ENCODE measurements at places on chromosomes 2 and 18.

- peak; percentile 85 for DNase-seq
These were observed 74.4 kb downstream of the MAP3K20 start for GRCh38 chr2:173150087-173150486.

DNA sequence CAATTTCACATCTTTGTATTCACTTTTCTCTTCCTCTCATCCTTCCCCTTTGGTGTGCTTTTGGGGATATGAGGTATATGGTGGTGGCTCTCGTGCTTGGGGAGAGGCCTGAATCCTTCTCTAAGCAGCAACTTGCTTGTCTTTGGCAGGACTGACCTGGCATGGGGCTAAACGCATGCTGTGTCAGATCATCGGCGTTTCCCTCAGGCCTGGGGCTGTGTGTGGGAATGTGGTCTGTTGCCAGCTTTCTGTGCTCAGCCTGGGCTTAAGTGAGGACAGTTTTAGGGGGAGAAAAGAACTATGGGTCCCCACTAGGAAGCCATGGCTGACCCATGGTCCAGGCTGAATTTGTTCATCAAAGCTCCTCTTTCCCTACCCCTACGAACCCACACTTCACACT lies 60.7 kb downstream of the TET3 start:
- DNase-seq = no peak

DNA sequence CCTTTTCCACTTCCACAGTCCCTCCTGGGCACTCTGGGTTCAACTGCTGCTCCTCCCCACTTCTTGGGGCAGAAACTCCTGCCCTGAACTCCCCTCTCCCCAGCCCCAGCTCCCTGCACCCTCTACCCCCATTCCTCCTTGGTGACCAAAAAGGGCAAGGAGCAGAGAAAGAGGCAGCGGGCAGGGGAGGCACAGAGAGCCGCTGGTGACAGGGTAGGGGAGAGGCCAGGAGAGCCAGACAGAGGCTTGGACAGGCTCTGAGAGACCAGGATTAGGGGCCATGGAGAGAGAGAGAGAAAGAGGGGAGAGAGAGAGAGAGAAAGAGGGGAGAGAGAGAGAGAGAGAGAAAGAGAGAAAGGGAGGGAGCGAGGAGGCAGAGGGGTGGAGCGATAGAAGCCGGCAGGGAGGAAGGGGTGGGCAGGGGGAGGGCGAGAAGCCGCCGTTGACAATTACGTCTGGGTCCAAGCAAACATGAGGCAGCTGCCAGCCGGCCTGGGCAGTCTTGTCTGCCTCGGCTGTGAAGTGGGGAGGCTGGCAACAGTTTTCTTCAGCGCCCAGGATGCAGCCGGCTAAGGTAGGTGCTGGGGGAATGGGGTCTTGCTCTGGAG lies at the start of gene KCNIP3:
KCNIP3 (plus strand) TSS at position 468 of the 608 bp plus-strand sequence; CDS start at position 560, 92 bp downstream.
- DNase-seq = no peak

GRCh38 chr18:38427736-38428135 lies 862.1 kb upstream of the CELF4 start:
- no peak for DNase-seq

DNA sequence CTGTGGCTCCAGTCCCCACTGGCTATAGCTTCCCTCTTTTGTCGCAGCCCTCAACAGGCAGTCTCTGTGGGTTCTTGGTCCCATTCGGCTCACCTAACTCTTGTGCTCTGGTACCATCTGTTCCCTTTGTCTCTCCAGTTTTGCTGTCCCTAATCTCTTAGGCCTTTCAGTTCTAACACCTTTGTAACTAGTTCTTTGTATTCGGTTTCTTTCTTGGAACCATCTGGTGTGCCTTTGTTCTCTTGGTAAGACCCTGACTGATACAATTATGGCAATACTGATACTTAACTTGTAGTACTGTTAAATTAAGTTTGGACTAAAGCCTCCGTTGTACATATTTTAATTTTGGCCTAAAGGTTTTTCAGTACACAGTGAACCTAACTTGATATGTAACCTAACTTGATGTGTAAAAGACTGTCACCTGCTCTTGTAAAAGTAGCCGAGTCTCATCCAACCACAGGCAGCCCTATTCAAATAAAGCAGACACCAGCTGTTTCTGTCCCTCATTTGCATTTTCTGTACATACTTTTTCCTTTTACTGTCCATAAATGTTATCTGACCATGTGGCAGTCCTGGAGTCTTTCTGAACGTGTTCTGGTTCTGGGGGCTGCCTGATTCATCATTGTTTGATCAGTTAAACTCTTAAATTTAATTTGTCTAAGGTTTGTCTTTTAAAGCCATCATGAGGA lies 4.8 kb upstream of the MRPL44 start:
- DNase-seq = no peak

DNA sequence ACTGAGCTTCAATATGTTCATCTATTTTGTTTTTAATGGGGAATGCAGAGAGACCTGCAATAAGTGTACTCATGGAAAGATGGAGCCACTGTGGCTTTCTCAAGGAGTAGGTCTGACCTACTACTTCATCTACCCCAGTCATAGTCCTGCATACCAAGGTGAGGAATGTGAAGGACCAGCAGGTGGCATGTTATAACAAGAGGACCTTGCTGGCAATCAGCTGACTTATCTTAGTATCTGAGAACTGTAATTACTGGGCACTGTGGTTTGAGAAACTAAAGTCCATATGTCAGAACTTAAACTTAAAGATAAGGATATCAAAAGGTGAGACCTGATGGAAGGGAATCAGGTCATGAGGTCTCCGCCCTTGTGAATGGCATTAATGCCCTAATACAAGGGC lies 1104.2 kb downstream of the BCL11A start:
- DNase-seq = no peak

DNA sequence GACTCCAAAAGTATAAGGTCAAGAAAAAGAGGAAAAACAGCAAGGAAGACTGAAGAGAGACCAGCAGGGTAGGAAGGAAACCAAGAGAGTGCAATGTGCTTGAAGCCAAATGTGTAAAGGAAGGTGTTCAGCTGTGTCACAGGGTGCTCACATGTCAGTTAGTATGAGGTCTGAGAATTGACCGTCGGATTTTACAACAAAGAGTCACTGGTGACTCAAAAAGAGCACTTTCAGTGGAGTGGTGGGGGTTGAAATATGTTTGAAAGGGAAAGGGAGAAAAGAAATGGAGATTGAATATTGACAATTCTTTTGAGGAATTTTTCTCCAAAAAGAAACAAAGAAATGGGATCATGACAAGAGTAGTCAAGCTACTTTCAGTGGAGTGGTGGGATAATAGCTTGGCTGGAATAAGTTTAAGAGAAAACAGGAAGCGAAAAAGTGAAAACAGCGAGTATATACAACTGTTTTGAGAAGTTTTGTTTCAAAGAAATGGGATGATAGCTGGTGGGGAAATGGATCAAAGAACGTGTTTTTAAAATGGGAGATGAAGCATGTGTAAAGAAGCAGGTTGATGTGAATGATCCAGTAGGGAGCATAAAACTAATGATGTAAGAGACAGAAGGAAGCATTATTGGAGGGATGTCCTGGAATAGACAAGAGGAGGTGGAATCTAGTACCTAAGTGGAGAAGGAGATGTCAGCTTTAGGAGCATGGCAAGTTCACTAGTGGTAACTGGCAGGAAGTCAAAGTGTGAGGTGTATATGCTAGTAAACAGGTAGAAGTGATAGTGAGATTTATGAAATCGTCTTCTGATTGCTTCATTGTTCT lies 3.6 kb upstream of the TSPYL6 start:
- no peak for DNase-seq

DNA sequence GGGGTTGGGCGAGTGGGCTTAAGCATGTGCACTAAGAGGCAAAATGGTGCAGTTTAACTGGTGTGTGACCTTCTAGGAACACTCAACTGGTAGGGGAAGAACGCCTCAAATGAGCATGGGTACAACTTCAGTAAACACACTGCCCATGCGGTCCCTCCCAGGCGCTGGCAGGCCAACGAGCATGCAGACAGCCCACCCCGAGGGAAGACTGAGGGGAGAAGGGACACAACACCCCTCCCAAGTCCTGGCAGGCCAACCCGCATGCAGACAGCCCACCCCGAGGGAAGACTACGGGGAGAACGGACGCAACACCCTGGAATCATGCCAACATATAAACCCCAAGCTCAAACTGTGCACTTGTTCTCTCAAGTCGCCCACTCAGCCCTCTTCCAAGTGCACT lies 456.0 kb downstream of the FBXO15 start:
- DNase-seq = no peak

- DNase-seq = peak; percentile 80
These were observed 41.3 kb upstream of the IL1R1 start for GRCh38 chr2:102101097-102101848.

GRCh38 chr2:147588191-147588590 lies 256.6 kb upstream of the ACVR2A start:
- peak; percentile 70 for DNase-seq

DNA sequence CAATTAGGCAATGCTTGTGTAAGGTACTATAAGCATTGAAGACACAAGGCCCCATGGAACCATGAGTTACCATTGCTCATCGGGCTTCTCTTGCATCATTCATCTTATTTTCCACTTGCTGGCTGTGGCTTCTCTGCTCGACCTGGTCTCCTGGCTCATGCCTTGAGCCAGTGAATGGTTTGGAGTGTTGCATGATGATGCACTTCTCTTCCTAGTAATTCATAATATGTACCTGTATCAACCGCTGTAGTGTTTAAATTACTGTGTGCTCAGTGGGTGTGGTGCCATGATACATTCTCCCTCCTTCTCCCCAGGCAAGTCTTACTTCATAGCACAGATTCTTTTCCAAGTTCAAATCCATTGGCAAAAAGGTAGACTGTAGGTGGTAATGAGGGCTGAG lies 66.8 kb downstream of the ABCA12 start:
- DNase-seq = no peak

GRCh38 chr2:67854103-67854743 lies 208.6 kb downstream of the C1D start:
- no peak for DNase-seq

DNA sequence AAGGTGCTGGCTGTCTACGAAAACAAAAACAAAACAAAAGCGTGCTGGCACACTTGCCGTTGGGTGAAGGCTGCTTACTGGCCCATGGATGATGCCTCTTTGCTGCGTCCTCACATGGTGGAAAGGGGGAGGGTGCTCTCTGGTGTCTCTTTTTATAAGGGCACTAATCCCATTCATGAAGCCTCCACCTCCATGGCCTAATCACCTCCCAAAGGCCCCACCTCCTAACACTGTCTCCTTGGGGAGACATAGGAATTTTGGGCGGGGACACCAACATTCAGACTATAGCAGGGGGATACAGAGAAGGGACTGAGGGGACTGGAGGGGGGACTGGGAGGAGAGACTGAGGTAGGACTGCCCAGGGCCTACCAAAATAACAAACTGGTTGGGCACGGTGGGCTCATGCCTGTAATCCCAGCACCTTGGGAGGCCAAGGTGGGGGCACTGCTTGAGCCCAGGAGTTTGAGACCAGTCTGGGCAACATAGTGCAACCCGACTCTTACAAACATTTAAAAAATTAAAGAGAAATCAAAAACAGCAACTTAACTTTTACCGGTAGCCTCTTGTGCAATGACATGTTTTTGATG lies 14.5 kb downstream of the PTMA start:
- no peak for DNase-seq

DNA sequence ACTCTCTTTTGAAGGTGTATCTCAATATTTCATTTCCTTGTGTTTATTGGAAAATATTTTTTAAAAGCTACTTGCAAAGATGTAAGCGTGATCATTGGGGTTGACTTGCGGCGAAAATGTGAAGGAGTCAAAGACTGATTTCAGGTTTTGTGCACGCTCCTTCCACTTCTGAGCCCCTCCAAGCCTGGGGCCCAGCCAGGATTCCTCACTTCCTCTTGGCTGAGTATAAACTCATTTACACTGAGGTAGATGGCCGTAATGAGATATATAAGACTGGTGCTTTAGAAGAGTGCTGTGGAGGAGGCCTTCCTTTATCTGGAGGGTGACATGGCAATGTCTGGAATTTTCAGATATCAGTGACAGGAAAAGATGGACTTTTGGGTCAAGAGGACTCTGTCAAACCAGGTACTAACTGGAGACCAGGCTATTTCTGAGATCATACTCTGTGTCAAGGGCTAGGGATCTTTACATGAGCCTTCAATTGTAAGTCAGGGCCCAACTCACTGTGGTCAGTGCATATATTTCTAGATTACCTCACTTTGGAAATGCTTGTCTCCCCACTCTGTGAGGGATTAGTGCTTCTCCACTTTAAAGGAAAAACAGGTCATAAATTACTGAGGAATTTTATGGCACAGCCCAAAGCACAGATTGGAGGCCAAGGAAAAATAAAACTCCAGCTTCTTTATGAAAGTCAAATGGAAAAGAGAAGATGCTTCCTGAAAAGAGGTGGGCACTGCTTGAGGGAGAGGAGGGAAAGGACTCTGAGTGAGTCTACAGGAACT lies 22.8 kb downstream of the PRKCE start:
- DNase-seq = peak; percentile 82

DNA sequence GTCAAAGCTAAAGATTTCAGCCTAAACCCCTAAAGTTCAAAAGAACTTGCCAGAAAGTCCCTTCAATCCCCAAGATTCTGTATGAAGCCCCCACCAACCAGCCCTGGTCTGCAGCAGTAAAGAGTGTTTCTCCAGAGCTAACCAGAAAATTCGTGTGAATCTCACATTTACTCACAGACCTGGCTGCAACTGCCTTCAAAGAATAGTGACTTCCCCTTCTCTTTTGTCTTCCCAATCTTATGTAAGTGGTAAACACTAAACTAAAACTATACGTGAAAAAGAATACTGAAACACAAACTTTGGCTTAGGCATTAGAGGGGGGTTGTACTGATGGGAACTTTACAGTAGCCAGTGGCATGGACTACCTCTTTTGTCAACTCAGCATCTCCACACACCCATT lies 50.6 kb upstream of the SETBP1 start:
- DNase-seq = no peak

DNA sequence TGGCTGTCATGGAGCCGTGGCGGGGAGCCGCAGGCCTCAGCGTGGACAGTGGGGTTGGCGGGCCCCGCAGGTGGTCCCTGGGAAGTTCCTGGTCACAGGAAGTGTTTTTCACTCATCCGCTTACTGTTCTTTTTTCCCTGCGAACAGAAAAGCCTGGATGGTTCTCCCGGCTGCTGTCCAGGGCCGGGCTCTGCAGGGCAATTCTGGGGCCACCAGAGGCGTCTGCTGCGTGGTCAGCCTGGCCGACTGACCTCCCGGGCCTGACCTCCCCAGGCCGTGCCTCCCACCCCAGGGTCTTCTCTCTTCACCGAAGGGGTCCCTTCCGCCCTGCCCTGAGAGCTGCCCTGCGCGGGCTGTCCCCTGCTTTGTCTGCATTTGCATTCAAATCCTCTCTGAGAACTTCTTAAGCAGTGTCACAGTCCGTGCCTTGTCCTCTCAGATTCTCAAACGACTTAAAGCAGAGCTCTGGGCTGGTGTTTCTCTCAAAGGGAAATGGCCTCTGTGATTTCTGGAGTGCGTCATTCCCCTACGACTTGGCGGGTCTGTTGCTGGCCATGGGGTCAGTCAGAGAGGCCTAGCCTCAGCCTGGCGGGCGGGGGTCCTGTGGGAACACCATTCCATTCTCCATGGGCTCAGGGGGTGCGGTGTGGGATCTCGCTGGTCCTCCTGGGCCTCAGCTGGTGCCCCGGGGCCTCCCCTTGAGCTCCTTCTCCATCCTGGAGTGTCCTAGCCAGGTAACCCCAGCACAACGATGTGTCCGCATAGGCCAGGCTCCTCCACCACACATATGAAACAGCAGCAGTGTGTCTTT lies 38.3 kb downstream of the KLHL29 start:
- no peak for DNase-seq
